T-helper 9 cell (primary cell): ENCODE measurements at places on chromosomes 7 and 10.

GRCh38 chr7:101333912-101334311 lies 12.3 kb upstream of the IFT22 start:
- DNase-seq = no peak

GRCh38 chr10:106682175-106682574 lies 482.3 kb downstream of the SORCS1 start:
- DNase-seq = no peak

DNA sequence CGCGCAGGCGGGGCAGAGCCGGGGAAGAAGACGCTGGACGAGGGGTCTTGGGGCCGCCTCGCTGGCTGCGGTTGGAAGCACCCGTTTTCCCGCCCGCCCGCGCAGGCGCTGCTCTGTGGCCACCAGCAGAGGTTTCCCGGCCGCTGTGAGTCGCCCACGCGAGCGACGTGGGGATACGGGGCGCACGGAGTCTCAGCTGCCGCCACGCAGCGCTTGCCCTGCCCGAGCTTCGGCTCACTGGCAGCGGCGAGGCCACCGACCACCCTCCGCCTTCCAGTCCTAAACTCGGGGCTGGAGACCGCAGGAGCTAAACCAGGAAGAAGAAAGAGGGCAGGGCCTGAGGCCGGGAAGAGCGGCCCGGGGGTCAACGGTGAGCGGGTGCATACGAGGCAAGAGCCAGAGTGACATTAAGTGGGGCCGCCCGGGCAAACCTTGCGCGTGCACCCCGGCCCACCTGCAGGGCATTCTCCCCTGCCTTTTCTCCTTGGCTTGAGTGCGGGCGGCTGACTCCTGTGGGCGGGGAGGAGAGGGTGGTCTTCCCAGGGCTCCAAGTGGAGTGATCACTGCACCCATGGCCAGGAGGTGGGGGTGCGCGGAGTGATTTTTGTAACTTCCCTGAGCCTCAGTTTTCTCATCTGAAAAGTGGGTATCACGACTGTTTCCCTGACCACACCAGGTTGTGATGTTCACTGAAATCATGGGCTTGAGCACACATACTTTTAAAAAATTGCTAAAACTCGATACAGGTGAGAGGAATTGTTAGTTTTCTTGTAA lies 7.1 kb upstream of the EMX2 start:
- DNase-seq = no peak

GRCh38 chr7:38199154-38199553 lies 21.1 kb downstream of the STARD3NL start:
- no peak for DNase-seq

DNA sequence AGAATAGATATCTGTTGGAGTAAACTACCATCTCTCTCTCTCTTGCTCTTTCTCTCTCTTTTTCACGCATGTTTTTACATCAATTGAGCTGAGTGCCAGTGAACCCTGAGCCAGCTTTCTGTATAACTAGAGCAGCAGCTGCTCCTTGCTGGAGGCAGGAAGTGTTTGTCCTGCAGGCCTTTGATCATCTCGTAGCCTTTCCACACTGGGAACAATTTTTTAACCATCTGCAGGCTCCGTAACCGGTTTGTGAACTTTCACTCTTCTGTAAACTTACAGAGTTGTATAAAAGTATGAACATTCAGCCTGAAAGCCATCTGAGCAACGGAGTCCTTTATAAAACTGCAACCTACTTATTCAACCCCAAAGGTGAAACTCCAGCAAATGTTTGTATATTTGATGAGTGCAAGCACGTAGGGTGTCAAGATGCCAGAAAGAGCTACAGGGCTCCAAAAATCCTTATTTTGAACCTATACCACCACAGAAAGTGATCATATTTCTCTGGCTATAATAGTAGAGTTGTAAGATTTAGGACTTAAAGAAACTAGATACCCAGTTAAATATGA lies 162.8 kb upstream of the NFE2L3 start:
- DNase-seq = no peak

DNA sequence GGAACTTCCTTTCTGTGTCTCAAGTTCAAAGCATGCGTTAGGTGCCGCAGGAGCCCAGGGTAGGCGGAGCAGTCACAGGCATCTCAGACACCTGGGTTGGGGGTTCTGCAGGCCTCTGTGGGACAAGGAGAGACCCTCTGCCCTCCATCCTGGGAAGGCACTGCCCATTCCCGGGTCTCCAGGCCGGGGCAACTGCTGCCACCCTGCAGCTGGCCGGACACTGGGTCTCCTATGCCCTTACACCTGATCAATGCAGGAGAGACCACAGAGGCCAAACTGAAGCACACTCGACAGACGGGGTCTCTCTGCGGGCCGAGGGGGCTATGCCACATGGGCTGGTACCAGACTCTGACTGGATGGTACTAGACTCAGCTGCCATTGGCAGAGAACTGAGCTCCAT lies 36.9 kb downstream of the YKT6 start:
- no peak for DNase-seq
